Left ventricle myocardium inferior (tissue), 1 donor: ENCODE measurements at places on chromosomes 6 and 20.

DNA sequence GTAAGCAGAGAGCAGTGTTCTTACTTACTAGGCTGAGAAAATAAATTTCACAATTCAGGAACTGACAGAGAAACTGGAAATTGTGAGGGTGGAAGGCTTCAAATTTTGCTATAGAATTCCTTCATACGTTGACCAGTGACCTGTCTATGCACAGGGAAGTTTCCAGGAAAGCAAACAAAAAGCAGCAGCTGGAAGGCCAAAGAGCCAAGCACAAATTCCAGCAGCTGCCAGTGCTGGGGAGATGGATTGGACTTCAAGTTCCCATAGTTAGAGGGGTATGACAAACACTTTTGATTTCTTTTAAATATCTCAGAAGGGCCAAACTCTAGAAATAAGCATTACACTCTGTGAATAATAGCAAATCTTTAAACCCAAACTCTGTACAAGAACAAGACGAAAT, 299.1 kb upstream of the KCNQ5 start:
- H3K27me3 ChIP-seq: no peaks in the 10 kb centered on the region
- no peak for DNase-seq
- H3K27ac ChIP-seq: no peak overlapping the region
- no peaks in the 10 kb centered on the region for H3K36me3 ChIP-seq
- H3K4me1 ChIP-seq: no peaks in the 10 kb centered on the region
- no peak overlapping the region for H3K4me3 ChIP-seq

DNA sequence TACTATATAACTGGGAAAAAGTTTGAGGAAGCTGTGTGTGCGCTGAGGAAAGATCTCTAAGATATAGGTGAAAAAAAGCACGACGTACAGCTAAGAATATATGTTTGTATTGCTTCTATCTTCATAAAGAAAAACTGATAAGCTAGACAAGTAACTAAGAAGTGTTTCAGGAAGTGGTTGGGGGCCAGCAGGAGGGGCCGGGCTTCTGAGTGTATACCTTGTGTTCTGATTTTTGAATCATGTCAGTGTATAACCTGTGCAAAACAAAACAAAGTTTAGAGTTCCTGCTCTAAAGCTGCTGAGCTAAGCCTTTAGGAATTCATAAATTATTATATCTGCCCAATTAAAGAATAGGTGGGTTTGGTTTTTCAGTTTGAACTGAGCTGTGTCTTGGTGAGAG, 7.9 kb upstream of the OSER1 start:
- peaks cover 29% of the 10 kb centered on the region for H3K4me1 ChIP-seq
- H3K36me3 ChIP-seq: peaks cover 5% of the 10 kb centered on the region
- no peaks in the 10 kb centered on the region for H3K27me3 ChIP-seq

DNA sequence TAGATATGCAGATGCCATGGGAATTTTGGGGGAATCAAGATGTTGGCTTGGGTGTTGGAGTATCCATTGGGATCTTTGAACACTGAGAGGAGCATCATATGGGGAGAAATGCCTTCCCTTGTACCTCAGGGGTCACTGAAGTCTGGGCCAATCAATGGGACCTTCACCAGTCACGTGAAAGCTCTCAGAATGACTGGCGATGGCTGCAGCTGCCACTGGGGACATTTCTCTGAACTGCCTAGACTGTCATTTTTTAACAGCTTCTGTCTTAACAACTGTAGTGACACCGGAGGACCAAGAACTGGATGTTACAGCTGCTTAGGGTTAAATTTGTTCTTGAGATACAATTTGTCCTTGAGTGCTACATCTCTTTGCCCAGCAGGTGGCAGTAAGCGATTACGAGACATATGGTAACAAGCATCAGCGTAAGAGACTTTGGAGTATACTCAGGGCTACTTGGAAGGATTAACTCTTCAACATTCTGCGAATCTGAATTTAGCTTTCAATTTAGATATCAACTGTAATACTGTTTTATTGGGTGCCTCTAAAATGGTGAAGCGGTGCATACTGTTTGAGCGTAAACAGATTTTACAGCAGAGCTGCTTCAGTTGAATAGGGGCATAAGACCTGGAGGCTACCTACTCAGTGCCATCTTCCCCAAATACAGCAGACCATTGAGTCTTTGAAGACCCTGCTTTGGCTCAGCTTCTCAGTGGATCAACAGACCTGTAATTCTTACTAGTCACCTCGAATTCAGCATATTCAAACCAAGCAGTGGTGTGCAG, 36.0 kb downstream of the CCN2 start:
- peaks cover 43% of the 10 kb centered on the region for H3K27me3 ChIP-seq
- H3K36me3 ChIP-seq: no peaks in the 10 kb centered on the region
- H3K4me3 ChIP-seq: no peak overlapping the region

GRCh38 chr6:133408543-133408942, 167.4 kb downstream of the EYA4 start:
- no peak overlapping the region for H3K27ac ChIP-seq
- H3K4me3 ChIP-seq: no peak overlapping the region
- no peaks in the 10 kb centered on the region for H3K36me3 ChIP-seq
- DNase-seq: no peak
- H3K27me3 ChIP-seq: no peaks in the 10 kb centered on the region
- H3K4me1 ChIP-seq: peaks cover 17% of the 10 kb centered on the region

DNA sequence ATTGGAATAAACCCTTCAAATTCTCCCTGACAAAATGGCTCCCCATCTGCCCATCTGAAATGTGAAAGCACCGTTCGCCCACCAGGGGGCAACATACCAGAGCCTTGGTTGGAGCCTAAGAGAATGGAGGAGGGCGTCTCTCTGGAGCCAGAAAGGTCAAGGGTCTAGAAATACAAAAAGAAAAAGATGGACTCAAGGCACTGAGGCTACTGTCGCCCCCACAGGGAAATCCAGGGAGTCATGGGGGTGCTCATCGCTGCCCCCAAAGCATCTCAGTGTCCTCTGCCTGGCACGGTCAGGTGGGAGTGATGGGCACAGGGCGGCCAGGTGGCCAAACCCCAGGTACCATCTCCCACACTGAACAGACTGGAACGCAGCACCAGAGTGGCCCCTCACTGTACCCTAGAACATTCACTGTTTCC, 136.3 kb downstream of the ZMYND8 start:
- H3K4me1 ChIP-seq: peaks cover 33% of the 10 kb centered on the region
- H3K4me3 ChIP-seq: no peak overlapping the region
- H3K27ac ChIP-seq: no peak overlapping the region
- no peak for DNase-seq
- H3K27me3 ChIP-seq: no peaks in the 10 kb centered on the region

DNA sequence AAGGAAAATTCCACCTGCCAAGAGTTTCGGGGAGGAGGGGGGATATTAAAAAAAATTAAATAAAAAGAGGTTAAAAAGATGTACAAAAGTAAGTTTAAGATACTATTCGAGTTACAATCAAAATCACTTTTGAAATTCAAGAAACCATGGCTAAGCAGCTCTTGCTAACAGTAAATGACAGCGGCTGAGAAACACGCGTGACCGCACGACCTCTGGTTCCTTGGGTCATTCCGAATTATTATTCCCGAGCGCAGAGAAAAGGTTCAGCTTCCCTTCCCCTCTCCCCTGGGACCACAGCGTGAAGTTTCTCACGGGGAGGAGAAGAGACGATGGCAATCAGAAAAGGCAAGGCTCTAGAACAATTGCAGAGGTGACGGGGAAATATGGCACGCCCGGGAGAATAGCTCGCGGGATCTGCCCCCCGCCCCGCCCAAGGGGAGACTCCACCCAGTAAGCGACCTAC, 496 bp downstream of the TMEM242 start:
- peak overlapping the region; percentile 97 for H3K27ac ChIP-seq
- peaks cover 35% of the 10 kb centered on the region for H3K36me3 ChIP-seq
- DNase-seq: peak; percentile 85

DNA sequence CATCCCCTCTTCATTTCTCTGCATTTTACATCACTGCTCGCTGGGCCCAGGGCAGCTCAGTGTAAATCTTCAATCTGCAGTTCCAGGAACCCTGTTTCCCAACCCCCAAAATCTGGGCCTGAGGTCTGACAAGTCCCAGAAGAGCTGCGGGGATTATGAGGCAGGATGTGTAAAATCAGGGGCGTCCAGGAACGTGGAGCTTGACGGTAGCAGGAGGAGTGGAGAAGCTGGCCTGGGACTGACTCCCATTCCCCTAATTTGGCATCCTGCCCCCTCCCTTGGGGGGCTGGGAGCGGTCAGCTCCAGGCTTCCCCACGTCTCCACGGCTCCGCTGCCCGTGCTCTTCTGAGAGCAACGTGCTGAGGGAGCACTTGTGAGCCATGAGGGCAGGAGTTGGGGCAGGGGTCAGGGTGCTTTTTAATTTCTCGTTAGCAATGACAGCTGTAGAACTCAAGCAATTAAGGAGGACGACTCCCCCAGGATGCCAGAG, 23.4 kb upstream of the VEGFA start:
- no peak for DNase-seq
- no peaks in the 10 kb centered on the region for H3K36me3 ChIP-seq
- peaks cover 5% of the 10 kb centered on the region for H3K27me3 ChIP-seq
- no peak overlapping the region for H3K4me3 ChIP-seq
- H3K4me1 ChIP-seq: no peaks in the 10 kb centered on the region
- peak overlapping the region; percentile 11 for H3K27ac ChIP-seq

DNA sequence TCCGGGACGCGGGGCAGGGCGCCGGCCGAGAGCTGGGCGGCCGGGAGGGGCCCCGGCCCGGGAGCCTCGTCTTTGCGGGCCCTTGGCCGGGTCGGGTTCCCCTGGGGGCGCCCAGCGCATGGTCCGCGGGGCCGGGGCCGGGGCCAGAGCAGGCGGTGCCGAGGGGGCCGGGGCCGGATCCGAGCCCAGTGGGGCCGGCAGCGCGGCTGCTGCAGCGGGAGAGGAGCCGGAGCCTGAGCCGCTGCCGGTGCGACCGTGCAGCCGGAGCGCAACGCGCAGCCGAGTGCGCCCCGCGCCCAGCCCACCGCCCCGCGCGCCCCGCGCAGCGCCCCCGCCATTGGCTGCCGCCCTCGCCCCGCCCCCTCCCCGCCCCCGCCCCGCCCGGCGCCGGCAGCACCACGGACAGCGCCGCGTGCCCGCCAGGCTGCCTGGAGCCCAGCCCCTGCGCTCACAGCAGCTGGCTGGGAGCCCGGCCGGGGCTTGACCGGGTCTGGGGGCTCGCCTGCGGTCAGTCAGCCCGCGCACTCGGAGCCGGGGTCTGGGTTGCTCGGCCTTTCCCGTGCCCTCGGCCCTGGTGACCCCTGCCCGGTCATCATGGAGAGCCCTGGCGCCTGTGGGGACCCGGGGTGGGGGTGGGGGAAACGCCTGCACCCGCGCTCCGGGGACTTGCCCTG, at the start of gene HRH3:
Gene HRH3 (minus strand): TSS at position 287 of the 674 bp plus-strand sequence. CDS start 308 bp downstream, outside the sequence.
- no peak for DNase-seq
- H3K4me1 ChIP-seq: peaks cover 21% of the 10 kb centered on the region
- H3K4me3 ChIP-seq: peak within 1 kb of the TSS; percentile 56
- no peak within 1 kb of the TSS for H3K27ac ChIP-seq
- H3K27me3 ChIP-seq: peaks cover 97% of the 10 kb centered on the region
- H3K36me3 ChIP-seq: no peaks in the 10 kb centered on the region

GRCh38 chr20:49766979-49767521, 45.6 kb upstream of the SLC9A8 start:
- no peak for DNase-seq
- peaks cover 59% of the 10 kb centered on the region for H3K4me1 ChIP-seq
- H3K27ac ChIP-seq: peak overlapping the region; percentile 67
- H3K4me3 ChIP-seq: no peak overlapping the region

- DNase-seq: no peak
- H3K4me3 ChIP-seq: no peak overlapping the region
- peaks cover 68% of the 10 kb centered on the region for H3K36me3 ChIP-seq
- H3K27me3 ChIP-seq: no peaks in the 10 kb centered on the region
- H3K27ac ChIP-seq: no peak overlapping the region
- H3K4me1 ChIP-seq: peaks cover 3% of the 10 kb centered on the region
Observed at GRCh38 chr6:154805288-154805911, 72.2 kb downstream of the SCAF8 start.

DNA sequence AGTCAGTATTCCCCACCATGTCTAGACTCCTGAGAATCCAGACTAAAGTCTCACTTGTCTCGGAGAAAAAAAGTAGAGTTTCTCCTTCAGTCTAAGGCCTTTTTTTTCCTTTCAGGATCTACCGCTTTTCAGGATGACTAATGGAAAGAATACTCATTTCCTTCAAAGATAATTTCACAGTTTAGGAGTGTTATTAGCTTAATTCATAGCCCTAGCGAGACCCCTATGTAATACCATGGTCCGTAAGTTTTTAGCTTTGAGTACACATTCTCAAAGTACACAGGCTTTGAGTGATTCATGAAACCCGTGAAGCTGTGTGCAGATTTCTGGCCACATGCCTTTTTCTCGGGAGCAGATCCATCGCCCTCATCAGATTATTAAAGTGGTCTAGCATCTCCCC, 133.1 kb downstream of the SOX4 start:
- H3K27me3 ChIP-seq: no peaks in the 10 kb centered on the region
- no peak overlapping the region for H3K27ac ChIP-seq
- DNase-seq: no peak

GRCh38 chr6:113584767-113585166, 272.4 kb upstream of the MARCKS start:
- no peak for DNase-seq
- H3K4me1 ChIP-seq: no peaks in the 10 kb centered on the region
- H3K4me3 ChIP-seq: no peak overlapping the region
- no peaks in the 10 kb centered on the region for H3K27me3 ChIP-seq

GRCh38 chr6:108252055-108252454, 8.8 kb downstream of the SNX3 start:
- H3K36me3 ChIP-seq: peaks cover 4% of the 10 kb centered on the region
- H3K4me1 ChIP-seq: peaks cover 81% of the 10 kb centered on the region
- no peak for DNase-seq

DNA sequence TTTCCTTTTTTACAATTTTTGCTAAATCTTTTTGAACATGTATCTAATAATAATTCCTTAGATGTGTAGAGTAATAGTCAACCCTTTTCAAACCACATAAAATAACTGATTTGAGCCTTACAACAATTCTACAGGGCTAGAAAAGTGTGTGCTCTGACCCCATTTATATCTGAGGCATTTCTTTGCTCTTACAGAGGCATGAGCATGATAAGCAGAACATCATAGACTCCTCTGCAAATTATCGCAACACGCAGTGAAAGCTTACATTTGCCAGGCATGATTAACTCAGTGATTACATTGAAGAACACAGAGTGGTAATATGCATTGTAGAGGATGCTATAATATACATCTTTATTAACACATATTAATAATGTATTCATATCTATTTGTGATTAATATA, 120.4 kb downstream of the SIM1 start:
- no peaks in the 10 kb centered on the region for H3K4me1 ChIP-seq
- DNase-seq: no peak
- no peak overlapping the region for H3K4me3 ChIP-seq

- H3K4me3 ChIP-seq: no peak overlapping the region
- H3K36me3 ChIP-seq: no peaks in the 10 kb centered on the region
- no peak for DNase-seq
- no peaks in the 10 kb centered on the region for H3K27me3 ChIP-seq
- H3K4me1 ChIP-seq: no peaks in the 10 kb centered on the region
Observed at GRCh38 chr6:21898107-21898796, 304.7 kb downstream of the SOX4 start.

GRCh38 chr20:46709055-46709458, 392 bp upstream of the SLC2A10 start:
- H3K4me1 ChIP-seq: peaks cover 28% of the 10 kb centered on the region
- peaks cover 20% of the 10 kb centered on the region for H3K27me3 ChIP-seq
- no peak for DNase-seq
- H3K4me3 ChIP-seq: peak overlapping the region; percentile 79
- H3K36me3 ChIP-seq: no peaks in the 10 kb centered on the region
- H3K27ac ChIP-seq: peak overlapping the region; percentile 72

- no peak overlapping the region for H3K27ac ChIP-seq
- no peak for DNase-seq
- H3K27me3 ChIP-seq: peaks cover 8% of the 10 kb centered on the region
- no peak overlapping the region for H3K4me3 ChIP-seq
- no peaks in the 10 kb centered on the region for H3K36me3 ChIP-seq
Observed at GRCh38 chr20:62787866-62788265, 8.4 kb upstream of the MRGBP start.

- H3K4me1 ChIP-seq: peaks cover 4% of the 10 kb centered on the region
- no peak overlapping the region for H3K4me3 ChIP-seq
- H3K27ac ChIP-seq: no peak overlapping the region
- H3K27me3 ChIP-seq: no peaks in the 10 kb centered on the region
- no peak for DNase-seq
Observed at GRCh38 chr6:83057705-83058321, 7.8 kb downstream of the UBE3D start.
